Small intestine (tissue), 16 donors: ENCODE measurements at places on chromosomes 1 and 21. TPM values are rescaled to one million over a fixed set of nuclear protein-coding genes. Genes with fewer than 3 reads are reported as not detected.

Gene MYOC
- not detected for polyA plus RNA-seq

Gene TTC13
- polyA plus RNA-seq, result 4.6 TPM

Gene UBASH3A
- 0.42 TPM for polyA plus RNA-seq

GRCh38 chr1:200165493-200166220, 138.1 kb downstream of the NR5A2 start:
- H3K36me3 ChIP-seq, result no peaks in the 10 kb centered on the region
- no peak overlapping the region for H3K27ac ChIP-seq
- H3K4me3 ChIP-seq, result no peak overlapping the region
- H3K27me3 ChIP-seq, result no peaks in the 10 kb centered on the region

- no peaks in the 10 kb centered on the region for H3K36me3 ChIP-seq
- no peak for DNase-seq
- peaks cover 14% of the 10 kb centered on the region for H3K4me1 ChIP-seq
- H3K27me3 ChIP-seq, result no peaks in the 10 kb centered on the region
- no peak overlapping the region for H3K4me3 ChIP-seq
These were observed 38.3 kb downstream of the ELK4 start for GRCh38 chr1:205593532-205593931.

- no peaks in the 10 kb centered on the region for H3K4me1 ChIP-seq
- no peaks in the 10 kb centered on the region for H3K27me3 ChIP-seq
- no peak for DNase-seq
- H3K27ac ChIP-seq, result no peak overlapping the region
These were observed 23.2 kb downstream of the RPS6KA1 start for GRCh38 chr1:26552720-26553119.

- peak; percentile 63 for DNase-seq
- H3K27ac ChIP-seq, result peak overlapping the region; percentile 49
- H3K4me3 ChIP-seq, result no peak overlapping the region
- no peaks in the 10 kb centered on the region for H3K27me3 ChIP-seq
These were observed 89.5 kb downstream of the SCMH1 start for GRCh38 chr1:41152622-41153044.

GRCh38 chr1:91884459-91885212, 1.3 kb downstream of the TGFBR3 start:
- peak overlapping the region; percentile 53 for H3K4me3 ChIP-seq
- peak overlapping the region; percentile 95 for H3K27ac ChIP-seq

DNA sequence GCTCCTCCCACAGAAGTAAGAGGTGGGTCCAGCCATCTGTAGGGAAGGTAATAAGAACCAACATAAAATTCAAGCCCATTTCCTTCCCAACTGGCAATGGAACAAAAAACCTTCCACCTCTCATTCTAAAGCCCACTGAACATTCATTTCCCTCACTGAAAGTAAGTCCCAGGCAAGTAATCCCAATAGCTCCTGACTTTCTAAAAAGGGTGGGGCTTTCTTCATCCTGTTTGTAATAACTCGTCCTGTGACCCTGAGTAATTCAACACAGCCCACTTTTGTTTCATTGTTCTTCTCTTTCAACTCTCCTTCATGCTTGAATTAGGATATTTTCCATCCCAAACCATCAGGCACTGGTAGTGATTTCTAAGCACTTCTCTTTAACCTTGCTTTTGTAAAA, 74.9 kb downstream of the DAB1 start:
- no peaks in the 10 kb centered on the region for H3K27me3 ChIP-seq
- no peak for DNase-seq
- no peaks in the 10 kb centered on the region for H3K36me3 ChIP-seq
- H3K4me3 ChIP-seq, result no peak overlapping the region
- H3K4me1 ChIP-seq, result no peaks in the 10 kb centered on the region
- H3K27ac ChIP-seq, result no peak overlapping the region

- no peak overlapping the region for H3K4me3 ChIP-seq
- no peaks in the 10 kb centered on the region for H3K36me3 ChIP-seq
- no peaks in the 10 kb centered on the region for H3K4me1 ChIP-seq
- H3K27ac ChIP-seq, result no peak overlapping the region
- no peaks in the 10 kb centered on the region for H3K27me3 ChIP-seq
- DNase-seq, result no peak
These were observed 215.2 kb downstream of the URB2 start for GRCh38 chr1:229841230-229841629.

GRCh38 chr1:93652323-93652949, 29.2 kb downstream of the BCAR3 start:
- H3K27ac ChIP-seq, result no peak overlapping the region
- no peak for DNase-seq
- no peaks in the 10 kb centered on the region for H3K36me3 ChIP-seq
- no peaks in the 10 kb centered on the region for H3K27me3 ChIP-seq

- no peak overlapping the region for H3K4me3 ChIP-seq
- H3K27ac ChIP-seq, result no peak overlapping the region
- H3K4me1 ChIP-seq, result peaks cover 7% of the 10 kb centered on the region
- DNase-seq, result no peak
These were observed 110.0 kb downstream of the GLUL start for GRCh38 chr1:182281541-182281940.

GRCh38 chr21:42559326-42559725, 45.7 kb downstream of the SLC37A1 start:
- no peaks in the 10 kb centered on the region for H3K4me1 ChIP-seq
- H3K27ac ChIP-seq, result no peak overlapping the region
- no peak for DNase-seq
- no peak overlapping the region for H3K4me3 ChIP-seq
- H3K36me3 ChIP-seq, result peaks cover 82% of the 10 kb centered on the region

- no peaks in the 10 kb centered on the region for H3K27me3 ChIP-seq
- no peaks in the 10 kb centered on the region for H3K36me3 ChIP-seq
- no peak overlapping the region for H3K27ac ChIP-seq
- H3K4me3 ChIP-seq, result no peak overlapping the region
- no peak for DNase-seq
These were observed 166.6 kb downstream of the ROR1 start for GRCh38 chr1:63940440-63940839.

GRCh38 chr1:202531472-202531811, 178.8 kb downstream of the SYT2 start:
- H3K4me3 ChIP-seq, result no peak overlapping the region
- no peaks in the 10 kb centered on the region for H3K27me3 ChIP-seq
- no peaks in the 10 kb centered on the region for H3K36me3 ChIP-seq
- no peak overlapping the region for H3K27ac ChIP-seq
- H3K4me1 ChIP-seq, result no peaks in the 10 kb centered on the region

- H3K27ac ChIP-seq, result peak overlapping the region; percentile 62
- no peaks in the 10 kb centered on the region for H3K36me3 ChIP-seq
- DNase-seq, result peak; percentile 66
- H3K4me3 ChIP-seq, result peak overlapping the region; percentile 79
- peaks cover 9% of the 10 kb centered on the region for H3K27me3 ChIP-seq
These were observed 2.1 kb downstream of the BRINP3 start for GRCh38 chr1:190475421-190476141.

DNA sequence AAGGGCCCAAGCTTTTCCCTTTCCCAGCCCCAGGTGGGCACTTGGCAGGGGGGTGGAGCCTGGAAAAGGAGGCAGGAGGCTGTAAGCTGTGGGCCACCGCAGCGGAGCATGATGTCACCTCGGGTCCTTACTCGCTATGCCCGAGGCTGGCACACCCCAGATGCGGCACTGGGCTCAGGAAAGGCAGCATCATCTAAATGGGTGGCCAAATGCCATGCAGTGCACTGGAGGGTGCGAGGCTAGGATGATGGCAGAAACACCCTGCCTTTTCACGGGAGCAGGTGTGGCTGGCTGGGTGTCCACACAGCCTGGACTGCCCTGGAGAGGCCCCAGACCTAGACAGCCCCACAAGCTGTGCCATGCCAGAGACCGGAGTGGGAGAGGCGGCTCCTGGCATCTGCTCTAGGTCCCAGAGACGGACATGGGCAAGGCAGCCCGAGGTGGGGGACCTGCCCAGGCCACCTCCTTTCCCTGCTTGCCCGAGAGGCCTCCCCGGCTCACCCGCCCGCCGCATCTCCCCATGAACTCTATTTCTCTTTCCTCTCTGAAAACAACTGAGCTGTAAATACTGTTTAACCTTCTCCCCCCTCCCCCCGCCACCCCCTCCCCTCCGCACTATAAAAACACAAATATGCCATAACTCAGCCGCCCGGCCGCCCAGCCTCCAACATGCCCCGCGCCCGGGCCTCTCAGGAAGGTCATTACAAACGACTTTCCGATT, 124.7 kb downstream of the CASZ1 start:
- H3K36me3 ChIP-seq, result peaks cover 63% of the 10 kb centered on the region
- H3K4me1 ChIP-seq, result peaks cover 75% of the 10 kb centered on the region
- H3K4me3 ChIP-seq, result no peak overlapping the region

DNA sequence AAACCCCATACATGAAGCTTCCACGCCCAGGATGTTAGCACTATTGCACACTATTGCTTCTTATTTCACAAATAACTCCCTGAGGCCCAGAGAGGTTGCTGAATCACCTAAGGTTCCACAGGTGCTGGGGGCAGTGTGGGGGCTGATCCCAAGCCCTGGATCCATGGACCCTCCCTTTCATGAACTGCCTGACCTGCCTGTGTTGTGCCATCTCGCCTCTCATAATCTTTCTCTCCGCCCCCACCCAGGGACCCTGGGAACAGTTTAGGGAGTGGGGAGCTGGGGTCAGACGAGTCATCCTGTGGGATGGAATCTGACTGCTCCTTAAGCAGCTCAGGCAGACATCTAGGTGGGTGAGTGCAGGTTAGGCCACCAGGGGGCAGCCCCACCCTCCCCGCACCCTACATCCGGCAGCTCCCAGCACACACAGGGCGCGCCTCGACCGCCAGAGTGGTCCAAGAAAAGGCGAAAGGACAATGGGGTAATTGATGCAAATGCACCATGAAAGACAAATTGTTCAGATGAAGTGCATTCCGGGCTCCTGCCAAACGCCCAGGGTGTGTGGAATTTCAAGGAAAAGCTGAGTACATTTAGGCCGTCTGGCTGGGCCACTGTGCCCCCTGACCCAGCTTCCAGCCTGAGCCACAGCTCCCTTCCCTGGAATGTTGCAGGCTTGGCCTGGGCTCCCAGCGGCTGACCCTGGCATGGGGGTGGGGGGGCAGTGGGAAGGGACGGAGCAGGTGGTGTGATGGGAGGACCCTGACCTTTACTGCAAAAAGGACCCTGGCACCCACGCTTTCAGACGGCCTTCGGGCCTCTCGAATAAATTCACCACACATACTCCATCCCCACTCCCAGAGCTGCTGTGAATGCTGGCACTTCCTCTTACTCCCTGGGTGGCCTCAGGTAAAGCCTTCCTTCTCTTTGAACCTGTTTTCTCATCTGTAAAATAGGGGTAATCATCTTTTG, 20.8 kb downstream of the PHLDA3 start:
- no peak overlapping the region for H3K27ac ChIP-seq
- DNase-seq, result peak; percentile 86
- no peaks in the 10 kb centered on the region for H3K27me3 ChIP-seq
- no peaks in the 10 kb centered on the region for H3K36me3 ChIP-seq
- no peak overlapping the region for H3K4me3 ChIP-seq

GRCh38 chr1:158793604-158794003, 12.6 kb upstream of the OR6N2 start:
- H3K4me1 ChIP-seq, result no peaks in the 10 kb centered on the region
- no peaks in the 10 kb centered on the region for H3K36me3 ChIP-seq
- DNase-seq, result no peak
- H3K27ac ChIP-seq, result no peak overlapping the region
- H3K27me3 ChIP-seq, result no peaks in the 10 kb centered on the region

- no peak overlapping the region for H3K4me3 ChIP-seq
- peaks cover 41% of the 10 kb centered on the region for H3K36me3 ChIP-seq
- H3K27me3 ChIP-seq, result no peaks in the 10 kb centered on the region
- no peak for DNase-seq
These were observed 129.1 kb downstream of the PIK3R3 start for GRCh38 chr1:46003315-46003714.

- peaks cover 2% of the 10 kb centered on the region for H3K4me1 ChIP-seq
- DNase-seq, result peak; percentile 20
- no peaks in the 10 kb centered on the region for H3K36me3 ChIP-seq
- peak overlapping the region; percentile 37 for H3K4me3 ChIP-seq
- H3K27me3 ChIP-seq, result no peaks in the 10 kb centered on the region
- H3K27ac ChIP-seq, result no peak overlapping the region
These were observed 227.4 kb downstream of the SDCCAG8 start for GRCh38 chr1:243483071-243483771.

DNA sequence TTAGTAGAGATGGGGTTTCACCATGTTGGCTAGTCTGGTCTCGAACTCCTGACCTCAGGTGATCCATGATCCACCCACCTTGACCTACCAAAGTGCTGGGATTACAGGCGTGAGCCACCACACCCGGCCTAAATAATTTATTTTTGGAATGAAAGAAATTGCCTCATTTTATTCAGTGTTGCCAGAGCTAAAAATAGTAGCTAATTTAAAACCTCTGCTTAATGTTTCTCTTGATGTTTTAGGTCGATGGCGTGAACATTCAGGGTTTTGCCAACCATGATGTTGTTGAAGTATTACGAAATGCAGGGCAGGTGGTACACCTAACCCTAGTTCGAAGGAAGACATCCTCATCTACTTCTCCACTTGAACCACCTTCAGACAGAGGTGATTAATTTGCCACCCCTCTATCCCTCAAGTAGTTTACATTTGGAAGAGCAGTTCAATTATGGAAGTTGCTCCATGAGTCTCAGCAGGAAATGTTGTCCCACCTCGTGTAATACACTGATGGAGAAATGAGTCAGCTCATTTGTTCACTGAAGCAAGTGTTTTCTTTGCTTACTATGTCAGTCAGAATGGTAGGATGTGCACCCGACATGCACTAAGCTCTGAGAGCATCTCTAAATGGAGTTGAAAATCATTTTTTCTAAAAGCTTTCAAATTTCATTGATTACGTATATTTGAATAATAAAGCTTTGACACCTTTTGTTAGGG, 54.9 kb downstream of the PATJ start:
- no peaks in the 10 kb centered on the region for H3K27me3 ChIP-seq
- H3K4me1 ChIP-seq, result no peaks in the 10 kb centered on the region
- no peak for DNase-seq
- no peak overlapping the region for H3K27ac ChIP-seq
